ENCODE measurements at places on chromosomes 1 and 21.

GRCh38 chr1:34871443-34872132 lies 12.0 kb upstream of the SMIM12 start:
- no peak for DNase-seq

- no peak for DNase-seq
These were observed 37.5 kb downstream of the CTNNBIP1 start for GRCh38 chr1:9872430-9873165.

DNA sequence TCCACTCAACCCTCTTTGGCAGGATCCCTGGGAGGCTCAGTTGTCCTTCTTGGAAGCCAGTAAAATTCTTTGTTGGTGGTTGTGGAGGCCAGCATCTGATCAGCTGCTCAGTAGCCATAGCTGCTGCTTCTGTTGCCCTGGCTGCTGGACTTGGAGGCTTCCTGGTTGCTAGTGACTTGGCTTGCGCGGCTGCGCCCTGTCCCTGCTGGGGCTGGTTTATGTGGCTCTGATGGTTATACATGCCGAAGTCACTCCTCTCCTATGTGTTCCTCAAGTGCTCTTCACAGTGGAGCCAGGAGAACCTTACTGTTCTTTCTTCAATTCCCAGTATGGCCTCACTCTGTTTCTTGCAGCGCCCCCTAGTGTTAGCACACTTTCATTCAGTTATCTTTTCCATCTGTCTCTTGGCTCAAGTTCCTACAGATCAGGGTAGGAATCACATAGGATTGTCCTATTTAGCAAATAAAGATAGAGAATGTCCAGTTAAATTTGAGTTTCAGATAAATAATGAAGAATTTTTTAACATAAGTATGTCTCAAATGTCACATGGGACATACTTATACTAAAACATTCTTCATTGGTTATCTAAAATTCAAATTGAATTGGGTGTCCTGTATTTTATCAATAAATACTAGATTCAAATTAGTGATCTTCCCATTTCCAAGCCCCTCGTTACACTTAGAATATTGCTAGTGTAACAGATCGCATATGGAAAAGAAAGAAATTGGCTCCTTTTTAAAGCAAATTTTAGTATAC lies 176.5 kb downstream of the TGFB2 start:
- DNase-seq, result peak; percentile 76

- DNase-seq, result no peak
These were observed 29.2 kb downstream of the EYA3 start for GRCh38 chr1:28058971-28059878.

- DNase-seq, result no peak
These were observed 216.2 kb downstream of the SETD4 start for GRCh38 chr21:35843911-35844667.

GRCh38 chr1:208216062-208216461 lies 28.1 kb downstream of the PLXNA2 start:
- no peak for DNase-seq

- DNase-seq, result no peak
These were observed 12.5 kb upstream of the GPR153 start for GRCh38 chr1:6273380-6273891.

DNA sequence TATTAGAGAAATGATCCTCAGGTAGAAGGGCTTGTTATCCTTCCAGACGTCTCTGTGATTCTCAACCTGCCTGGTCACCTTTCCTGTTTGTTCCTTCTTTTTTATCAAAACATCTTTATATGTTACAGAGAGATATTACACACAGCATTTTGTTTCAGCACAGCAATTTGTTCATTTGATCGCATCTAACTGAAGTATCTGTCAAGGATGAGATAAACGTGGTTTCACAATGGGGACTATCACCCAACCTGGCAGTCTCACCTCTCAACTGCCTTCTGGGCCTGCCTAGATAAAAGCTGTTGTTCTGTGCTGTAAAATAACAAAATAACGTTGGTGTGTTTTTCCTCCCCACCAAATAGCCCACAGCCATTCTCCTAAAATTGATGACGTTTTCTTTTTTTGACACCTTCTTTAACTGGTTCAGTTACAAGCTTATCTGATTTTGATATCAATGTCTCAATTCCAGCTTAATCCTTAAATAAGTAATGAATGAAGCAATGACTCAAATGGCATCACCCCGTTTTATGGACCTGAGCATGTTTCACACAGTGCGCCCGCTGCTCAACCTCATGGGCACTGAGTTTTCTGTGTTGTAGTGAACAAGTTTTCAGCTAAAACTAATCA lies 367.9 kb upstream of the RUNX1 start:
- DNase-seq, result no peak

DNA sequence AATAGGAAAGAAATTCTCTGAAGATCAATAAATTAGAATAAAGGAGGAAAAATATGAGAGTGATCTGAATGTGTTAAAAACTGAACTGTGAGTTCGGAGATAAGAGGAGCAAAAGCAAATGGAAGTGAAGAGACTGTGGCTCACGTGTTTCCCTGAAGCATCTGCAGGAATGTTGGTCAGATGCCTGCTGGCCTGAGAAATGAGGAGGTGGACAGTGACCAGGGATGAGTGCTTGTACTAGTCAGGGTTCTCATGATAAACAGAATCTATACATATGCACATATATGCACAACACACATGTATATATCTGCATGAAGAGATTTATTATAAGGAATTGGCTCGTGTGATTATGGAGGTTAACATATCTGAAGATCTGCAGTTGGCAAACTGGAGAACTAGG lies 103.4 kb upstream of the TIAM1 start:
- DNase-seq, result no peak

GRCh38 chr1:57285992-57286391 lies 137.9 kb downstream of the DAB1 start:
- DNase-seq, result no peak

DNA sequence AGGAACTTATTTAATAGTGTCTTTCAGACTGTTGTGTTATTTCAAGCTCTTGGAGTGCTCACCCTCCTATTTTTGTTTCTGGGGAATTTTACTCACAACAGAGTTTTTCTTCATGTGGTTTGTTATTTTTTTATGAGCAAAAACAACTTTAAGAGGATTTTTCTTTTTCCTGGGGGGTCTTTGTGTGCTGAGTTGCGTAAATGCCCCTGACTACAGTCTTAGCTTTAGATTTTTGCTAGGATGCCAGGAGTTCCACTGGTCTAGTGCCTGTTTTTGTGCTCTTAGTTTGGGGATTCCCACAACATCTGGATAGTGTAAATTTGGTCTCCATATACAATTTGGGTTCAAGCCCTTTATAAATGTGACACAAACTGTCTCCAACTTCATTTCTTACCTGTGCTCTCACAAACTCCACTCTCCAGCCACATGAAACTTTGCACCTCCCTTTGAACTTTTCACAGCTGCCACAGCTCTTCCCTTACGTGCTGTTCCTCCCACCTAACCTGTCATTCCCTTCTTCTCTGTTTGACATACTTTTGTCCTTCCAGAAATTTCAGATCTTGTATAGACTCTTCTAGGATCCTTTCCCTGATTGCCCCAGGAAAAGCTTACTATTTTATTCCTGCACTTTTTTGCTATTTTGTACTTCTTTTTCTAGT lies 180.2 kb downstream of the CRB1 start:
- DNase-seq, result no peak

DNA sequence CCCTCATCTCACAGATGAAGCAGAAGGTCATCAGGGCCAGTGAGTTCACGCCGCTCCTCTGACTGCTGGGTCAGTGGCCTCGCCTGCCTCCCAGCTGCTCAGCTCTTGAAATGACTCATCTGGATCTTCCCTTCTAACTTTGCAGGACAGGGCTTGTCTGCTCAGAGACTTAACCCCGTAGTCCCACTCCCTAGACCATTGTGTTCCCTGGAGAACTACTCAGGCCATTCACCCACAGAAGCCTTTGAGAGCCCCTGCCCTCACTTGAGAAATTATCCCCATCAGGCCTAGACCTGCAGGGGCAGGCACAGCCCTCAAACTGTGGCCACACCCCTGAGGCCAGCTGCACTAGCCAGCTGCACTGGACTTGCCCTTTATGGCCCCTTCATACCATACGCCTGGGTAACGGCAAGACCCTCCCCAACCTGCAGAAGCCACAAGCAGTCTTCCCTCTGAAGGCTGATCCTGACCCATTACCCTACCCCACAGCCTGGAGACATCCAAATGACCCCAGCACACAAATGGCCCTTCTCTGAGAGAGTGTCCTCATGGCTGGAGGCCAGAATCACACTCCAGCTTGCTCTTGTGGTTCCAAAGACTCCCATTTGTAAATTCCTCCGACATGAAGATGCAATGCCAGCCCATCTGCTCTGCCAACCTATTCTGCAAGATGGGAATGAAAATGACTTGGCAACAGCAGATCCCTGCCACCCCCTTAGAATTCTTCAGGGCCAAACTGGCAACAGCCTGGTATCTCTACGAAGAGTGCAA lies 33.2 kb downstream of the RCSD1 start:
- no peak for DNase-seq

DNA sequence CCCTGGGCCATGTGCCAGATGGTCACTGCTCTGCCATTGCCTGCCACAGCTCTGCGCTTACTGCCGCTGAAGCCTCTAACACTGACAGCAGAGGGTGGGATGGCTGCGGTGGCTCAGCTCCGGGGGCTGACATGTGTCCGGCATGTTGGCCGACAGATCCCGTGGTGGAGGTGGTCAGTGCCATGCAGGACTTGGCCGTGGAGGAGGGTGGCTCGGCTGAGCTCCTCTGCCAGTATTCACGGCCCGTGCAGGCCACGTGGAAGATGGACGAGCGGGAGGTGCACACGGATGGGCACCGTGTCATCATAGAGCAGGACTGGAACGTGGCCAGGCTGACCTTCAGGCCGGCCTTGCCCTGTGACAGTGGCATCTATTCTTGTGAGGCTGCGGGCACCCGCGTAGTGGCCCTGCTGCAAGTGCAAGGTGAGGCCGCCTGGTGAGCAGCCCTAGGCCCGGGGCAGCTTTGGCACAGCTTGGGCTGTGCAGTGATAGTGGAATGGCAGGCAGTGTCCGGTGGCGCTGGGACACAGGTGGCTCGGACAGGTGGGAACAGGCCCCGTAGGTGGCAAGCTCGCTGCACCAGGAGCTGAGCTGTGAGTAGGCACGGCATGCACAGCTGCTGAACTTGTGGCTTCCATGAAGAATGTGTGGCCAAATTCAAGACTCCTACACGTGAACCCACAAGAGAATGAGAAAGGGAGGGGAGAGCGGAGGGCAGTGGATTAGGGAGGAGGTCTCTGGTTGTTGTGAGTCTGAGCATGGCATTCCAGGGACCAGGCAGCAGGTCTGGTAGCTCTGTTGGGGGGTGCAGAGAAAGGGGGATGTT lies 91.8 kb downstream of the TRIM11 start:
- no peak for DNase-seq

DNA sequence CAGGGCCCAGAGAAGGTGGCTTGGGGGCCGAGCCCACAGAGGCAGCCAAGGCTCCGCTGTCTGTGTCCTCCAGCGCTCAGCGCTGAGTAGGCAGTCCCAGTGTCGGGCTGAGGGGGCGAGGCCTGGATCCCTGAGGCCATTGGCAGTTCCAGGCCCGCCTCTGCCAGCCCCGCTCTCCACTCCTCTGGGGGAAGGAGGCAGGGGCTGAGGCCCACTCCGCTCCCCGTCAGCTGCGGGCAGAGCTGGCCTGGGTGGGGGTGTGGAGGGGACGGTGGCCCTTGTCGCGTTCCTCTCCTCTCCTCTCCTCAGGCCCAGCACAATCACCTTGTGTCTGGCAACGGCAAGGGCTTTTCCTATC lies 132.8 kb downstream of the CASZ1 start:
- no peak for DNase-seq

DNA sequence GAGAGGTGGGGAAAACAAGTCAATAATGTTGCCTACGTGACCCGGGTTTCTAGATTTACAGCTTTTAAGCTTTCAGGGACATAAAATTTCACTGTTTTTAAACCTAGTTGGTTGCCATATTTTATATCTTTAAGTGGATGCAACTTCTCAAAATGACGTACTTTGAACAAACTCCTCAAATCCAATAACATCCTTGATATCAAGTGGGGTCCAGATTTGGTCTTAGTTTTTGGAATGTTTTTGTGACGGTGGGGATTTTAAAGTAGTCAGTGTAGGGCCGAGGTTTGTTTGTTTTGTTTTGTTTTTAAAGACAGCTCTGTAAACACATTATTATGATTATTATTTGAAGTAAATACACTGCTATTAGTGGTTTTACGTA lies 453 bp downstream of the CDKN2C start:
- no peak for DNase-seq

DNA sequence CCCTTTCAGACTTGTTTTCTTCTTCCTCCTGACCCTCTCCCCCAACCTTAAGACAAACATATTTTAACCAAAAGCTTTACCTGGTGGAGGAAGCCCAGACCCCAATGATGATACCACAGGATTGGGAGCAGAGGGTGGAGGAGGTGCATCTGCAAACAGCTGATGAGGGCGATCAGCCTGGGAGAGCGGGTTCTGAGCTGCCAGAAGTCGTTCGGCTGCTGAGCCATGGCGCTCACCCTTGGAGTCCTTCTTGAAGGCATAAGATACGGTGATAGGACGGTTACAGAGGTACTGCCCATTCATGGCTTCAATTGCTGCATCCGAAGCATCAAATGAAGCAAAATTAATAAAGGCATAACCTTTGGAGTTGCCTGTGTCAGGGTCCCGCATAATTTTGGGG lies 1.3 kb downstream of the SF3B4 start:
- no peak for DNase-seq

GRCh38 chr1:204751480-204751879 lies 65.9 kb upstream of the LRRN2 start:
- DNase-seq, result no peak

- no peak for DNase-seq
These were observed 87.2 kb downstream of the LAMC2 start for GRCh38 chr1:183273300-183273699.

DNA sequence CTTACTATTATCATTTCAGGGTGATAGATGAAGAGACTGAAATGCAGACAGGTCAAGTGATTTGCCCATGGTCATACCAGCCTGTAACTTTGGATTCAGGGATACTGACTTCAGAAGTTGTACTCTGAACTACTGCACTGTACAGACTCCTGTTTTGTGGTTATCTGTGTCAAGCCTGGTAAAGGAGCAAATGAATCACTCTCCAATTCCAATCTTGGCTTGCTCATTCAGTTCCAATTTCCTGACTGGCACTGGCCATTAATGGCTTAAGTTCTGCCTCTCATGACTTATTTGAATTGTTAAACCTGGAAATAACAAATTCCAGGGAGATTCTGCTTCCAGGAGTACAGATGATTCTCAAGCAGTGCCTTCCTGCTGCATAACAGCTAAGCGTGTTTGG lies 45.4 kb upstream of the PLD5 start:
- no peak for DNase-seq

- no peak for DNase-seq
These were observed 130.5 kb downstream of the DISC1 start for GRCh38 chr1:231757101-231757404.

GRCh38 chr1:218165701-218166114 lies 119.4 kb upstream of the RRP15 start:
- DNase-seq, result no peak
